Activated naive CD4-positive, alpha-beta T cell treated with anti-CD3 and anti-CD28 coated beads, Interleukin-2, amount 50 U/mL, for 16 hours (primary cell): ENCODE measurements at places on chromosomes 5 and 9.

GRCh38 chr5:90368454-90369246 lies 40.9 kb downstream of the CETN3 start:
- no peak for DNase-seq

- no peak for DNase-seq
These were observed 1040.6 kb upstream of the SEMA6A start for GRCh38 chr5:117615226-117615625.

- peak; percentile 0 for DNase-seq
These were observed 20.7 kb downstream of the COL5A1 start for GRCh38 chr9:134662143-134662876.

DNA sequence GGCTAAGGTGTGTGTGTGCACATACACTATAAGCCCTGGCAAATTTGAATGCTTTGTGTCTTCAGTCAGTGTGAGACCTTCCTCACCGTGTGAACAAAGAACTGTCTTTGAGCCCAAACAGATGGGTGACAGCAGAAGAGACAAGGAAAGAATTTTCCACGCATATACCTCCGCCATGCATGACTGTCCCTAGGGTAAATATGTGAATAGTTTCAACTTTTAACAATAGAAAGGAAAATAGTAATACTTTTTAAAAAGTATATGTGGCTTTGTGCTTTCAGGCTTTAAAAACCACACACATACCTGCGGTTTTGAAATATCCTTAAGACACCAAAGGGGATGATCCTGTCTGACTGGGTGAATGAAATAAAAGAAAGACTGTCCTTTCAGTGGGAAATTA lies 438.6 kb upstream of the MPDZ start:
- no peak for DNase-seq

DNA sequence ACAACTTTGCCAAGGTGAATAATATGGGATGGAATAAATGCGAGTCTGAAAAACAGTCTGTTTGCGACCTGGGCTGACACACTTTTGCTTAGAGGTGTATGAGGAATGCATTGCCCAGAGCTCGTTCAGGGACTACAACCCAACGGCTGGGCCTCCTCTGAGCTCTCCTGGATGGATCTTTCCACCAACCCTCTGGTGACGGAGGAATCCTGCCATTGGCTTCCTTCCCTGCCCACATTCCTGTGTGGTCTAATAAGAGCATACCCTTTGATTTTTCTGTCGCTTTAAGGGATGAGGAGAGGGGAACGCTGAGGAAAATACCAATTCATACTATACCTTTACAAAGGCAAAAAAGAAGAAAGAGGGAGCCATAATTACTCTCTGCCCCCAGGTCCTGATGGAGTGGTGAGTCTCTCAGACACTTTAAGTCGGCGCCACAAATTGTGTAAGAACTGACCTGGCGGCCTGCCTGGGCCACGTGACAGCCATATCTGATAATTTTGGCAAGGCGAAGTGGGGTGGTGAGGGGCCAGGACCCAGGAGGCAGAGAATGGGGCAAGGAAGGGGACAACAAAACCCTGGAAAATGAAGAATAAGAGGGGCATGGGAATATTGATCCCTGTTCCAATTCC lies 265.2 kb upstream of the MSX2 start:
- no peak for DNase-seq

GRCh38 chr5:45189481-45189880 lies 380.7 kb downstream of the MRPS30 start:
- no peak for DNase-seq

DNA sequence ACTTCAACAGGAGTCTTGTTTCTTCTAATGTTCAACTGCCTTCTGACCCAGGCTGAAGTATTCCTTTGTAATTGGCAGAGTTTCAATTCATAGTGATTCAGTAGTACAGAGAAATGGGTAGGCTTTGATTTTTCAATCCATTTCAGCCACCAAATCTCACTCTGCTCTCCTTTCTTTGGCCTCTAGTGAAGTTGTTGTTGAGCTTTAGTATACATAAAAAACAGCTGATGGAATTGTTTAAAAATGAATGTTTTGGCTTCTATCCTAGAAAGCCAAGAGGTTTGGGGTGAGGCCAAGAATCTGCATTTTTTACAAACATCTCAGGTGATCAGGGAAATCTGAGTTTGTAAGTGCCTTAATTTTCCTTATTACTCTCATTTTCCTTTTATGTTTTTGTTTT lies 182.9 kb upstream of the MAP1B start:
- DNase-seq, result no peak

GRCh38 chr9:4547016-4547415 lies 56.7 kb downstream of the SLC1A1 start:
- no peak for DNase-seq

DNA sequence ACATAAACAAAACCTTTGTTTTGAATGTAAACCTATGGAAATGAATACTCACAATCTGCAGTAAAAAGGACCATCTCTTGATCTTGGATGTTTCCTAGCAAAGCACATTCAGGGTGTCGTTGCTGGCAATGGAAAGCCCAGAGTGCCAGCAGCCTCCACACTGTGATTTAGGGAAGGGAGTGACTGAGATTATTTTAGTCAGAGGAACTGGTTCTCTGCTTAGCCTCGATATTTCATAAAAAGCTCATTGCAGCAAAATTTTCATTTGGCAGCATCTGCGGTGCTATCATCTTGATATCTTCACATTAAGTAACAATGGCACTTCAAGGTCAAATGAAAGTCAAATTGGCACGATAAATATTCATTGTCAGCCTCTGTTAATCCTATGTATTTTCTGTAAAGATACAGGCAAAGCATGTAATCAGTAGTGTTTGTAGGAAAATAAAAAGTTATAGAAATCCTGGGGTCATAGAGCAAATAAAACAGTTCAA lies 116.0 kb downstream of the MACIR start:
- DNase-seq, result no peak

DNA sequence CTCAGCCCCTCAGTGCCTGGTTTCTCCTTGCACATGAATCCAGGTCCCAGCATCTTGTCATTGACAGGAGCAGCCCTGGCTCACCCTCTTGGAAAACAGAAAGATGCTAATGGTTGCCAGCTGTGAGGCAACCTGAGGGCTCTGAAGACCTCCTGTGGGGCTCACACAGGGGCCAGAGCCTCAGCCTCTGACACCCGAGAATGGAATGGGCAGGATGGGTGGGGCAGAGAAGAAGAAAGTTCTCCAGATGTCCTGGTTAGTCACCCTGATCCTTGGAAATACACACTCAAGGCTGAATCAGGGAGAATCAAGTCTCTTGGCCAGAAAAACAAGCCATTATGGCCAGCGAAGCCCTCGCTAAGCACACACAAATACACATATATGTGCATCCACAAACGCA lies 32.3 kb upstream of the SPATA31E1 start:
- DNase-seq, result no peak

DNA sequence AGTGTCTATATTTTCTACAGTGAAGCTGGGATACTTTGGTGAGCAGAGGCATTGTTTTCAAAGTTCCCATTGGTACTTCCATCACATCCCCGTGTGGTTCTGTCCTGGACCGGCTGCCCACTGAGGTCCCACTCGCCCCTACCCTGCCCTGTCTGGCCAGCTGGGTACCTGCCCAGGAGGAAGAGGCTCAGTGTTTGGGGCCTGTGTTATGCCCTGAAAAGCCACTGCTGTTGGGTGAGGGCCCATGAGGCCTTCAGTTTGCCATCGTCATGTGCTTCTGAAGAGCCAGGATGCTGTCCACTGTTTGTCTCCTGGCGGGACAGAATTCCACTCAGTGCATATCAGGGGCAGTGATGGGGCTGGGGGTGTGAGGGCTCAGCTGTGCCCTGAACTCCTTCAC lies 2.6 kb upstream of the CEP72 start:
- DNase-seq, result no peak

DNA sequence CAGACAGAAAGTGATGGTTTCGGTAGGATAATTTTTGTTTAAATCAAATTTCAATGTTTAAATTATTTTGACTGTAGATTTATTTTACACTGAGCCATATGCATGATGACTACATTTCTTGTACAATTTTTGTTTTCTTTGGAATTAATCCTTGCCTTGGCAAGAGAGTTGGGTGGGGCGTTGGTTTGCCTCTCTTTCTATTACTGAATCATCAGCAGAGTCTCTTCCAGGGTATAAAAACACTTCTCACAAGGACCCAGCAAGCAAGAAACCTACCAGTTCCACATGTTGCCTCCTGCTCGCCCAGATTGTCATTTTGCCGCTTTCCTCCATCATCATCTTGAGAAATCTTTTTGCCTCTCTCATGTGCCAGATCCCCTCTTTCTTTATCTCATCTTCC lies 455.0 kb upstream of the DMAC1 start:
- no peak for DNase-seq

GRCh38 chr5:83496626-83497025 lies 25.1 kb downstream of the VCAN start:
- no peak for DNase-seq

DNA sequence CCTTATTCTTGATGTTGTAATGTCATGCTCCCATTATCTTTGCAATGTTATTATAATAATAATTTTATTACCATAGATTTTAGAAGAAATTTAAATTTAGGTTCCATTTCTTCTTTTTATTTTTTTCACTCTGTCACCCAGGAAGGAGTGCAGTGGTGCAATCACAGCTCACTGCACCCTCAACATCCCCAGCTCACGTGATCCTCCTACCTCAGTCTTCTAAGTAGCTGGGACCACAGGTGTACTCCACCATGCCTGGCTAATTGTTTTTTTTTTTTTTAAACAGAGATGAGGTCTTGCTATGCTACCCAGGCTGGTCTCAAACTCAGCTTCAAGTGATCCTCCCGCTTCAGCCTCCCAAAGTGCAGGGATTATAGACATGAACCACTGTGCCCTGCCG lies 11.9 kb downstream of the ZFR start:
- DNase-seq, result no peak

- no peak for DNase-seq
These were observed 156.3 kb downstream of the GOLPH3 start for GRCh38 chr5:32017692-32018367.

DNA sequence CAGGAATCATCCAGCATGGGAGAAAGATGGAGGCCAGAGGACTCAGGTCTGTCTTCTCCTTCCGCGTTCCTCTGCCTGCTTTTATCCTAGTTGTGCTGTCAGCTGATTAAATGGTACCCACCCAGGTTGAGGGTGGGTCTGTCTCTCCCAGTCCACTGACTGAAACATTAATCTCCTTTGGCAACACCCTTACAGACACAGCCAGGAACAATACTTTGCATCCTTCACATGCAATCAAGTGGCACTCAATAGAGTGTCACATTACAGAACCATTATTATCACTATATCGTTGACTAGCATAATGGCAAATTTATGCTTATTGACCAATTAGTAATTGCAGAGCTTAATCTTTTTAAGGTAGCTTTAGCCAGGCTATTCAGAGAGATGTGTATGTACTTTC lies 64.8 kb downstream of the UNC13B start:
- DNase-seq, result no peak

DNA sequence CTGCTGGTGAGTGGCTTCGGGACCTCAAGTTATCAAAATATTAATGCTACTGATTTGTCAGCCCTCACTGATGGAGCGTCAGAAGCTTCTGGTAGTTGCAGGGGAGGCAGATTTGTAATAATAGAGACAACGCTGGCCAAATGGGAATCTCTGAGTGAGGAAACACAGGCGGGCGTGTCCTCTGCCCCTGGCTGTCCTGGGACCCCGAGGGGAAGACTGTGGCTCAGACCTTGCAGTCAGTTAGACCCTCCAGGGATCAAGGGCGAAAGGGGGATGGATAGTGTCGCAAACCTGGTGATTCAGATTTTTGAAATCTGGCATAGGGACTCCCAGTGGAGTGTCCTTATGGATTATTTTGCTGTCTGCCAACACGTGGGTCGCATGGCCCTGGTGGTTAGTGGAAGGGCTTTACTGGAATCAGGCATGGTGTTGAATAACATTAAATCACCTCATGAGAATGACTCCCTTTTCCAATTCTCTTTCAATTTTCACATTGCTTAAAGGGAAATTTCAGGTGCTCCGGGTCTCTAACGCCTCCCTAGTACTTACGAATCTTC lies 35.1 kb upstream of the NTNG2 start:
- no peak for DNase-seq

- DNase-seq, result no peak
These were observed 41.3 kb downstream of the GARNL3 start for GRCh38 chr9:127305838-127306226.

- no peak for DNase-seq
These were observed 539.8 kb upstream of the ZNF608 start for GRCh38 chr5:125286271-125286670.

DNA sequence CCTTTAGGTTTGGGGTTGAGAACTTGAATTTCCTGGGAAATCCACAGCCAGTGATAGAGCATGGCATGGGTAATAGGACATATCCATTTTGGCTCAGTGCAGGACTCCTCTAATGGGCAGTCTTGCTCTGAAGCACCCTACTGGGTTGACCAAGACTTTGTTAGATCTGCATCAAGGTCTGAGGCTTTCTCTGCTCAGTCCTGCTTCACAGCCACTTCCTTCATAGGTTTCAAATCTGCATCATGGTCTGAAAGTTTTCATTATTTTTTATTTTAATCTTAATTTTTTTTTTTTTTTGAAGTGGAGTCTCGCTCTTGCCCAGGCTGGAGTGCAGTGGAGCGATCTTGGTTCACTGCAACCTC lies 36.5 kb downstream of the KIF2A start:
- no peak for DNase-seq

DNA sequence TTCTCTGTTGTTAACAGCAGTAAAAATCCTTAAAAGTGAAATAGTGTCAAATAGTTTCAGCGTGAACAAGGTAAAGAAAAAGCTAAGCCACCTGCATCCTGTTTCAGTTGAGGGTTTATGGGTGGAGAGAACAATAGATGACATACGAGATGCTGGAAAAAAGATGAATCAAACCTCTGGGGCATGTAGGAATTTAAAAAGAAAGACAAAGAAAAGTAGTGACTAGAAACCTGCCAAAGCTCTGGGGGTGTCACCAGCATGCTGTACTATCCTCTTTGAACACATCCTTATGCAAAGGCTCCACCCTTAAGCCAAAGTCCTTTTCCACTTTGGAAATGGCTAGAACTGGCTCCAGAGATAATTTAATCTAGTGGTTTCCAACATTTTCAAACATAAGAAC lies 22.2 kb downstream of the SCAI start:
- DNase-seq, result no peak

GRCh38 chr5:76782444-76782843 lies 36.4 kb upstream of the F2RL1 start:
- DNase-seq, result no peak

GRCh38 chr9:83367326-83367725 lies 170.9 kb downstream of the FRMD3 start:
- no peak for DNase-seq
